Natural killer cell treated with Interleukin-12 subunit alpha and Interleukin-12 subunit beta and Interleukin-15 and Interleukin-18, amount 100 ng/mL, for 72 hours (primary cell): ENCODE measurements at places on chromosomes 12 and 14. TPM values are rescaled to one million over a fixed set of nuclear protein-coding genes. Genes with fewer than 3 reads are reported as not detected.

The PAN2 gene
- total RNA-seq = 22.8 TPM

The KCNH3 gene
- 0.70 TPM for total RNA-seq

The TAS2R8 gene
- not detected for total RNA-seq

The REC8 gene
- total RNA-seq = 52.1 TPM

The NOVA1 gene
- not detected for total RNA-seq

GRCh38 chr14:92902726-92903125 lies 20.2 kb upstream of the CHGA start:
- no peak for DNase-seq

DNA sequence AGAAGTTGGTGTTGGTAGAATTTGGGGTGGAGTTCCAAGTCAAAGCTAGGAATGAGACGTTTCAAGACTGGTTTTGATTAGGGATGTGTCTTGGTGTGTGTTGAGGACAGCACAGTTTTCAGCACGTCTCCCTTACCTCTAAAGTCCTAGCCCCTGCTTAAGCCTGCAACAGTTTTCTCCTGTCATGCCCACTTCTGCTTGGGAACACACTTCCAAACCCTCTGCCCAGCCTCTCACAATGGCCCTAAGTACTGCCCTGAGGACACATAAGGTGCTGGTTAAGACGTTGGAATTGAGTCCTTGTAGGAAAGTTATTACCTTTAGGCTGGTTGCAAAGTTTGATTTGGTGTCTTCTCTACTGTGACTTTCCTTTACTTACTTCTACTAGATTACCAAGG lies 710 bp upstream of the BMAL2 start:
- no peak for DNase-seq

GRCh38 chr14:89851106-89851505 lies 103.4 kb downstream of the EFCAB11 start:
- no peak for DNase-seq

- no peak for DNase-seq
Measured at GRCh38 chr12:124361074-124361970, 66.4 kb downstream of the RFLNA start.

- no peak for DNase-seq
Measured at GRCh38 chr14:103941462-103941861, 867 bp downstream of the RD3L start.

GRCh38 chr14:20489093-20489994 lies 16.0 kb upstream of the RNASE10 start:
- DNase-seq = no peak

- DNase-seq = no peak
Measured at GRCh38 chr14:102777711-102778337, 575 bp downstream of the TRAF3 start.

GRCh38 chr14:104292084-104292970 lies 153.9 kb downstream of the KIF26A start:
- no peak for DNase-seq

- DNase-seq = no peak
Measured at GRCh38 chr14:37466623-37467088, 128.4 kb downstream of the FOXA1 start.

- DNase-seq = no peak
Measured at GRCh38 chr12:67697443-67697842, 48.9 kb downstream of the DYRK2 start.

GRCh38 chr12:5441497-5442236 lies 9.8 kb downstream of the NTF3 start:
- no peak for DNase-seq

DNA sequence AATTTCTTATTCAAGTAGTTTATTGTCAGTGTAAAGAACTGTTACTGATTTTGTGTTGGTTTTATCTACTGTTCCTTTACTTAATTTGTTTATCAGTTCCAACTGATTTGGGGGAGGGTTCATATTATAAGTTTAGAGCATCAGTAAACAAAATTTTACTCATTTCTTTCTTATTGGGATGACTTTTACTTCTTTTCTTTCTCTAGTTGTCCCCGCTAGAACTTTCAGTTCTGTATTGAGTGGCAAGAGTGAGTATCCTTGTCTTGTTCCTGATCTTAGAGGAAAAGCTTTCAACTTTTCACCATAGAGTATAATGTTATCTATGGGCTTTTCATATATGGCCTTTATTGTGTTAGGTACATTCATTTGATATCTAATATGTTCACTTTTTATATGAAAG lies 584.1 kb downstream of the LRFN5 start:
- no peak for DNase-seq

- no peak for DNase-seq
Measured at GRCh38 chr12:24996102-24996797, 47.3 kb upstream of the BCAT1 start.

GRCh38 chr12:52014567-52015530 lies 8.1 kb downstream of the TAMALIN start:
- DNase-seq = no peak

GRCh38 chr12:58435647-58436046 lies 484.7 kb downstream of the LRIG3 start:
- no peak for DNase-seq

DNA sequence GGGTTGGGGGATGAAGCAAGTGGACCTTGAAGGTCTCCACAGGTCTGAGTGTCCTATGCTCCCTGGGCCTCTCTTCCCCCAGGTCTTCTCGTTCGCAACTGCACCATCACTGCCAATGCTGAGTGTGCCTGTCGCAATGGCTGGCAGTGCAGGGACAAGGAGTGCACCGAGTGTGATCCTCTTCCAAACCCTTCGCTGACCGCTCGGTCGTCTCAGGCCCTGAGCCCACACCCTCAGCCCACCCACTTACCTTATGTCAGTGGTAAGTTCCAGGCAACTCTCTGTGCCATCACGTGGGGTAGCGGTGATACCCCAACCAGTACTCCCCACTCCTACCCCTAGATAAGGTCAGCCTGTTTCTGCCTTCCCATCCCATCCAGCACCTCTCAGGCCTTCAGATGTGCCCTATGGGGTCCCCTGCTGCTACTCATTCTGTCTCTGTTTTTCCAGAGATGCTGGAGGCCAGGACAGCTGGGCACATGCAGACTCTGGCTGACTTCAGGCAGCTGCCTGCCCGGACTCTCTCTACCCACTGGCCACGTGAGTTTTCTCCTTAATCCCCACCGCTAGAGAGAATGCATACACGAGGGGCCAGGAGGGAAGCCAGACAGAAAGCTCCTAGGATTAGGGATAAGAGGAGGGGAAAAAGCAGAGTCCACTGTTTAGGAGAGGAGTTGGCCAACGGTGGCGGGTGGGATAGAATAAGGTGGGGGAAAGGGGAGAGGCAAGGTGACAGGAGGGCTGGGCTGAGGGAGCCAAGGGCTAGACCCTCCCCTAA lies 1.6 kb upstream of the TAPBPL start:
- no peak for DNase-seq

- DNase-seq = no peak
Measured at GRCh38 chr12:117508468-117508867, 147.0 kb upstream of the NOS1 start.

GRCh38 chr12:26185532-26186320 lies 9.6 kb upstream of the SSPN start:
- DNase-seq = no peak

DNA sequence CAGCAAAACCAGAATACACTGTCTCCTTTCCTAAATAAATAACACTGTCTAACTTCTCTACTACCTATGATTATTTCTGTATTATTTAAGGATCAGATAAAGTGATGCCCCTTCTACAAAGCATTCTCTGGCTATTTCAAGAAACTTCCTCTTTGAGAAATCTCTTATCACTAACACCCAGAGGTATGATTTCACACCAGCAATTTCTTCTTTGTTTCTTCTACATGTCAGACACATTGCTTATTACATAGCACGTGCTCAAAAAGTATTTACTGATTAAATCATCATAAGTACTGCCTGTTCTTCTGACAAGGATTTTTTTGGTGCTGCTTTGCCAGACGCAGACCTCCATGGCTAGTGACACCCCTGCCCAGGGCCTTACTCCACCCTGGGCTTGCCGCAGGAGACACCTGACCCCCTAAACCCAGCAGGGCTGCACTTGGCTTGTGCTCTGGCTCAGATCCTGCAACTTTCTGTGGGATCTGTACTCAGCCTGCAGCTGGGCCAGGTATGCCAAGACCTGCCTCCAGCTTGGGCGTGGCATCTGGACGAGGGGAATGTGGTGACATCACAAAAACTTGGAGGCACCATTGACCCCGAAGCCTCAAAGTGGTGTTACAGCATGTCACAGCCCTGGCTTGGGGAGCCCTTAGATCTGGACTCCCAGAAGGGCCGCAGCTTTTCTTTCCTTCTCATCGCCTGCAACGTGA lies 15.4 kb upstream of the HIGD1C start:
- no peak for DNase-seq
